ENCODE measurements at places on chromosomes 13 and 19.
A peak's percentile ranks its signal among the peaks of the same experiment; 100 is the strongest.

GRCh38 chr19:48393559-48394330 is at the start of gene GRIN2D:
GRIN2D (plus strand) TSS chr19:48393668; CDS start chr19:48398393, 4,725 bp downstream.
- no peak for DNase-seq

GRCh38 chr13:53848366-53848961 is 819.9 kb downstream of the OLFM4 start:
- no peak for DNase-seq

DNA sequence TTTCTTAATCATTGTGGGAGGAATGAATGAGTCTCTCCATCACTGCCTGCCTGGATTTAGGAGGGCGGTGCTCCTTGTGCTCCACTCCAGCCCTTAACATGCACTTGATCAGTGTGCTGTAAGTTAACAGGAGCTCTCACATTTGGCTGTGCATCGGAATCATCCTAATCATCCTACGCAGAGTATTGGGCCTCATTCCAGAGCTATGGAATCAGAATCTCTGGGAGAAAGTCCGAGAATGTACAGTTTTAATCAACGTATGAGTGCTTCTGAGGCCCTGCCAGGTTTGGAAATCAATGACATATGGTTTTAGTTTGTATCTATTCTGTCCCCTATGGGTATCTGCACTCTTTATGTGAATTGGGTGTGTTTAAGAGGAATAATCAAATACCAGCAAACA is 34.9 kb upstream of the DCLK1 start:
- DNase-seq = no peak

GRCh38 chr19:47230054-47230920 is 712 bp downstream of the BBC3 start:
- DNase-seq = peak; percentile 83

DNA sequence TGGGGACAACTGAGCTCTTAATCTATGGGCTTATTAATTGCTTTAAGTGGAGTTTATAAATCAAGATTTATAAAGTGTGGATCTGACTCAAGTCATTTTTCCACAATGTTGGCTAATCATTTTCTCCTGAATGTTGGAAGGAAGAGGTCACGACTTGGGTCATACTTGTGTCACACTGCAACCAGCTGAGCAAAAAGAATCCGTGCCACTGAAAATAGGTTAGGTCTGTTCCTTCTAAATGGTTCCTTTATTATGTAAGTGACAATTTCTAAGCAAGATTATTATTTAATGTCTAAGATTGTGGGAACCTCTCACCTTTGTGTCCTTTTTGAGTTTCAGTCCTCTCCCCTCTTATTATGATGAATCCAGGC is 178.6 kb downstream of the SHISA2 start:
- no peak for DNase-seq

- DNase-seq = peak; percentile 53
These were observed 1.3 kb upstream of the HNRNPL start for GRCh38 chr19:38850976-38851621.

GRCh38 chr13:79802389-79803085 is 321.6 kb downstream of the NDFIP2 start:
- DNase-seq = no peak

DNA sequence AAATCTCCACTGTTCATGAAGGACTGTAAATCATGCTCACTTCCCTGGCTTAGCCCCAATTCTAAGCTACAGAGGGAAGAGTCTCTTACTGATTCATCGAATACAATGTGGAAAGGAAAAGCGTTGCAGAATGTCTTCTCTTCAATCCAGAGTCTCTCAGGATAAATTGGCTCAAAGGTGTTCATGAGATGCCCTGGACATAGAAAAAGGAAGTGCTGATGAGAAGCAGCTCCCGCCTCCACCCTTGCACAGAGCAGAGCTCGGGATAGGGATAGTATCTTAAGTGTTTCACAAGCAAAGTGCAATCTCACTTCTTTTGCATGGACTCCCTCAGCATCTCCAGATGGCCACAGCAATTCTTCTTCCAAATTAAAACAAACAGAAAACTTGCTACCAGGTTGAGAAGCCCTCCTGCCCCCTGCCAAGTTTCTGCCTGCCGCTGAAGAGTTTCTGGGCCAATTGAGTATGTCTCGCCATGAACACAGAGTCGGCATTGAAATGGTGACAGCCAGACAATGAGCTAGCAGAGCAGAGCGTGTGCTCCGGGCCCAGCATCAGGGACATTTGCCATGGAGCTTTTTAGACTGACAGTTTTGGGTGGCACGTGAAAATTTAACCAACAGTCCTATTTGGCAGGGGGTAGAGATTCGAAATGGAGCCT is 85.7 kb downstream of the C13orf42 start:
- DNase-seq = no peak

- DNase-seq = peak; percentile 44
These were observed 17.0 kb upstream of the TDRD3 start for GRCh38 chr13:60379837-60380565.

- DNase-seq = no peak
These were observed 2.4 kb downstream of the CDX2 start for GRCh38 chr13:27966641-27967202.

GRCh38 chr13:113090415-113090770 is 15.2 kb upstream of the F7 start:
- DNase-seq = no peak

DNA sequence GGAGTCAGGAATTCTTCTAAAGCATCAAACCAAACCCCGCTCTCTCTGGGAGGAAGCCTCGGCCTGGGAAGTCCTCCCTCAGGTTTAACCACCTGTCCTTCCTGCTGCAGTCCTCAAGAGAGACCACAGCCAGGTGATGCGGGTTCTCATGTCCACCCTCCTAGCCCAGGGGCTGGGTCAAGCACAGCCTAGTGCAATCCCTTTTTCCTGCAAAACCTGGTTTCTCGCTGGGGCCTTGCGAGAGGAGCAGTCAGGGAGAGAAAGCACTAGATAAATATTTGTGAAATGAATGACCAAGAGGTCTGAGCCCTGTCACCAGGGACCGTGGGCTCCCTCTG is 2.4 kb downstream of the SLC8A2 start:
- DNase-seq = no peak

- DNase-seq = no peak
These were observed 1993.2 kb downstream of the PCDH9 start for GRCh38 chr13:65236841-65237418.

DNA sequence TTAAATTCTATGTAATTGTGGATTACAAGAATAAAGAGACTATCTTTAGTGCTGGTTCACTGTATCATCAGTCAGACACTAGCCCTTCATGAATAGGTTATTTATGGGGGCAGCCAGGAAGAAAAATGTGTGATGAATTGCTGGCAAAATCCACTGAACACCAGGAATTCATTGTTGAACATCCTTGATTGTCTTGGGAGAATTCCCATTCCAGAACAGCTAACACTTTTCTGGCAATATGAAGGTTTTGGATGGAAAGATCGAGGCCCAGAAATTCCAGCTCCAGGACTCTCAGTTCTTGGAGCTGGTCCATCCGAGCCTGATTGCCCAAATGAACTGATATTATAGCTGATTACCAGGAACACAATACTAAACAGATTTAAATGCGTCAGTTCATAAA is 11.5 kb upstream of the SPART start:
- no peak for DNase-seq

- DNase-seq = no peak
These were observed 74.4 kb upstream of the FARP1 start for GRCh38 chr13:98068521-98068920.

GRCh38 chr19:56491399-56491798 is 14.3 kb upstream of the ZNF667 start:
- DNase-seq = no peak

- DNase-seq = no peak
These were observed 17.8 kb downstream of the CPB2 start for GRCh38 chr13:46086985-46087384.

- no peak for DNase-seq
These were observed 1.7 kb downstream of the DPY19L3 start for GRCh38 chr19:32407004-32407992.

GRCh38 chr13:31409678-31410356 is 210.0 kb downstream of the B3GLCT start:
- peak; percentile 50 for DNase-seq

Data from Karpas-422 (cell line).